EL (cell line): ENCODE measurements at places on chromosomes 2 and 18.

- no peak for DNase-seq
Measured at GRCh38 chr2:54599326-54599710, 124.1 kb upstream of the EML6 start.

DNA sequence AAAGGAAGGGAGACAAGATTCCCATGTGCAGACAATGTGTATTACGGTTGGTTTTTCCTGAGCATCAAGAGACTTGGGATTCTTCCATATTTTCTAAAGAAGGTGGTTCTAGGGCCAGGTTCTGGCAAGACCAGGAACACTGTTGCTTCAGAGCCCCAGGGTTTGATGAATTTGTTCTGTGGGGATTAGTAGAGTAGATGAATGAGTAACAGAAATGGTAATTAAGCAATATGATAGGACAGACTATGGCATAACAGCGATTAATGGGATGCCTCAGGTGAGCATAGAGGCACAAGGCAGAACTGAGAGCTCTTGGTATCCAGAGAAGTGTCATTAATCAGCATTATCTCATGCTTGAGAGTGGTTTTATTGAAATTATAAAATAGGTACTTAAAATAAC lies 82.8 kb upstream of the PNPT1 start:
- DNase-seq: no peak

DNA sequence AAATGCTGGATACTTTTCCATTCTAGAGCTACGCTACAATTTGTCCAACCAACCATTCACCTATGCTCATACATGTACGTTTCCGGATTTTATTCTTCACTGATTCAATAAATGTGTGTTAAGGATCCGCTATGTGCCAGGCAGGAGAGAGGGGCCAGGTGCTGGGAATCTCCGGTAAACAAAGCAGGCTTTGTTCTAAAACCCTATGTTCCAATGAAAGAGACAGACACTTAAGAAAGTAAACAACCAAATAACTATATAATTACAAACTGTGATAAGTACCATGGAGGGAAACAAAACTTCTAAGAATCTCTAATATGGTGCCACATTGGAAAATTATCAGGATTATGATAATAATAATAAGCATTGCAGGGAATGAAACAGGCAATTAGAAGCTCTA lies 22.2 kb upstream of the POMC start:
- DNase-seq: no peak

DNA sequence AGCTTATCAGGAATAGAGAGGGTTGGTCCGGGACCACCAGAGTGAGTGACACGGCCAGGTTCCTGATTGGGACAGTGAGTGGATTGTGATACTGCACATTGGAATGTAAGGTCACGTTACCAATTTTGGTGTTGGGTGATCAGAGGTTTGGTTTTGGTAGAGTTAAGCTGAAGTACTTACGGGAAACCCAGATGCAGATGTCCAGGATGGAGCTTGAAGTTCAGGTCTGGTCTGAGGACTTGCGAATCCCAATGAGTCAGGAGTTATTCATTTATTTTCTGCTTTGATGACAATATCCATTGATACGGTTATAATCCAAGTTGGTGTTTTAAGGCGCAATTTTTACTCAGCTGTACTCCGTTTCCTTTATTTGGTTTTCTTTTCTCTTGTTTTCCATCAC lies 273.6 kb downstream of the ALPK2 start:
- no peak for DNase-seq

DNA sequence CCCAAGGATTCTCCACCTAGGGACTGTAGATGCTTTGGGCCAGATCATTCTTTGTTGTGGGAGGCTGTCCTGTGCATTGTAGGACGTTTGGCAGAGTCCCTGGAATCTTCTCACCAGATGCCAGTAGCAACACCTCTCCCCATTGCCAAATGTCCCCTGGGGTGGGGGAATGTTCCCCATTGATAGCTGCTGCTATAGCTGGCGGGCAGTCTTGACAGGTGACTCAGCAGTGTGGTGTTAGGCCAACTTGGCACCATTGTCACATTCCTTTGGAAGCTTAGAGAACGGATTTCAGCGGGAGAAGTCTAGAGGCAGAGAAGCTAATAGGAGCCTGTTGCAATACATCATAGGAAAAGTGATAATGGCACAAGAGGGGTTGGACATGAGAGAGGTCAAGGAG lies 495.7 kb upstream of the SMIM21 start:
- DNase-seq: peak; percentile 43
